Kidney (tissue), 22 donors: ENCODE measurements at places on chromosomes 1 and 21. TPM values are rescaled to one million over a fixed set of nuclear protein-coding genes. Genes with fewer than 3 reads are reported as not detected.

GRCh38 chr21:14270631-14271030 lies 54.7 kb downstream of the RBM11 start:
- DNase-seq, result no peak

- no peak for DNase-seq
Observed at GRCh38 chr1:202056644-202057334, 46.4 kb downstream of the ELF3 start.

DNA sequence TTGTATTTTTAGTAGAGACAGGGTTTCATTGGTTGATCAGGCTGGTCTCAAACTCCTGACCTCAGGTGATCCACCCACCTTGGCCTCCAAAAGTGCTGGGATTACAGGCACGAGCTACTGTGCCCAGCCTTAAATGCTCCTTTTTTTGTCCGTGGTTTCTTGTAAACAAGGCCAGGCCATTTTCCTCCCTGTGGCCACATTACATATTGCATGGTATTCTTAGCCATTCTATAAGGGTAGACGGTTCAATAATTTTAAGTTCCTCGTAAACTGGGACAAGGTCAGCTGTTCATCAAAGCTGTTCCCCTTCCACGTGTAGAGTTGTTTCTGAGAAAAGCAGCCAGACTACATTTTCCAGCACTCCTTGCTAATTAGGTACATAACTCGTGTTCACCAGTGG lies 10.3 kb upstream of the LUZP1 start:
- DNase-seq, result no peak

DNA sequence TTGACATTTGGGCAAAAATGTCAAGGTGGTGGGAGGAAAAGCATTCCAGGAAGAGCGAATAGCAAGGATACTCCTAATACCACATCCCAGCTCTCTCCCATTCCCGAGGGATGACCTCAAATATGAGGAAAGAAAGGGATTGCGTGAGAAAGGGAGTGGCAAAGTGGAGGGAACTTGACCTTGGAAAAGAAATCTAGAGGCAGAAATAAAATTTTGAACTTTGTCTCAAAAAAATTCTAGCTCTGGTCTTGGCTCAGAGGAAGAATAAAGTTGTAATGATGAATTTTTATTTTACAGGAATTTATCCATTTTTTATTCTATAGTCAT lies 127.8 kb downstream of the TBX19 start:
- DNase-seq, result no peak

Gene AK5
- polyA plus RNA-seq, result 2.5 TPM

Gene ESRRG
- polyA plus RNA-seq, result 11.9 TPM

- no peak for DNase-seq
Observed at GRCh38 chr21:46594276-46594675, 10.6 kb downstream of the S100B start.

- DNase-seq, result no peak
Observed at GRCh38 chr1:151003180-151003579, 3.5 kb downstream of the MINDY1 start.
